ENCODE measurements at places on chromosomes 12 and 14. TPM values are rescaled to one million over a fixed set of nuclear protein-coding genes. Genes with fewer than 3 reads are reported as not detected.

PTPRO gene
- polyA plus RNA-seq = 9.4 TPM

PLEK2 gene
- not detected for polyA plus RNA-seq

COX8C gene
- not detected for polyA plus RNA-seq

TAS2R10 gene
- polyA plus RNA-seq = not detected

PPP4R4 gene
- 0.48 TPM for polyA plus RNA-seq

FAM181A gene
- polyA plus RNA-seq = not detected

GLT8D2 gene
- polyA plus RNA-seq = 0.23 TPM

PTPRQ gene
- not detected for polyA plus RNA-seq

HDAC7 gene
- 20.9 TPM for polyA plus RNA-seq

GARIN6 gene
- not detected for polyA plus RNA-seq

RFX4 gene
- not detected for polyA plus RNA-seq
